ENCODE measurements at places on chromosomes 6 and 20. TPM values are rescaled to one million over a fixed set of nuclear protein-coding genes. Genes with fewer than 3 reads are reported as not detected.
A peak's percentile ranks its signal among the peaks of the same experiment; 100 is the strongest.

ARHGAP40 gene
- not detected for total RNA-seq

CST5 gene
- total RNA-seq = not detected

FILIP1 gene
- 0.57 TPM for total RNA-seq

POM121L2 gene
- 0.07 TPM for total RNA-seq

CST4 gene
- total RNA-seq = not detected

OPRL1 gene
- total RNA-seq = 0.25 TPM

DNA sequence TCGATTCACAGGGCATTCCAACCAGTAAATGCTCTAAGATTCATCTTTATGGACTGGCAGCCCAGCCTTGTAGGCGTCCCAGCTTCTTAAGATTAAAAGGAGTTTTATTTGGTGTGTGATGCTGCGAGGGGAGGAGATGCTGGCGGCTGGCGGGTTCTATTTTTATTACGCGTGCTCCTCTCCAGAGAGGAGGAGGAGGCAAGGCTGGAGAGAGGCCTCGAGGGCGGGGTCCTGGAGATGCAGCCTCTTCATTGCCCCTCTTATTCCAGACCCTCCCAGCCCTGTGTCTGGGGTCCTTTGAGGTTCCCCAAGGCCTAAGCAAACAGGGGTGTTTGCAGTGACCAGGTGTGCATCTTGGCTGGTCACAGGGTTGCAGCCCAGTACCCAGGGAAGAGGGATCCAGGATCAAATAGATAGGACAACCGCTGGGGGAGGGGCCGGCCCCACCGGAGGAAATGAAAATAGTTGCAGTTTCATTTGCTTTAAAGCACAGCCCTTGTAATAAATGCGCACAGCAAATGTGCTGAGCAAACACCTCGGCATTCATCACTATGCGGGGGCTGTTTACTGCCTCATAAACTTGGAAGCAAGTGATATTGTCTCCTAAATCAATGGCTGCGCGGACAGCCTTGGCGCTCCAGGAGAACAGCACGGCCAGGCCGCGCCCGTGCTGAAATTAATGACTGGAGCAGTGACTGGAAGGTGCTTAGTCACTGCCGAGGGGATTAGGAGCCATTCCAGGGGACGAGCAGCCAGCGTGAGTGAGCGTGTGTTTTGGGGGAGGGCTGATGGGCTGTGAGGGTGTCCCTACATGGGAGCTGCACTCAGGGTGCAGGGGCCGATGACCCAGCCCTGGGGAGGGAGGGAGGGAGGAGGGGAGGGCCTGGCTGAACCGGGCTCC, 83.0 kb downstream of the TMEM242 start:
- H3K36me3 ChIP-seq = no peaks in the 10 kb centered on the region
- peak overlapping the region; percentile 78 for H3K27ac ChIP-seq
- peak overlapping the region; percentile 16 for H3K4me3 ChIP-seq
- H3K27me3 ChIP-seq = peaks cover 12% of the 10 kb centered on the region

DNA sequence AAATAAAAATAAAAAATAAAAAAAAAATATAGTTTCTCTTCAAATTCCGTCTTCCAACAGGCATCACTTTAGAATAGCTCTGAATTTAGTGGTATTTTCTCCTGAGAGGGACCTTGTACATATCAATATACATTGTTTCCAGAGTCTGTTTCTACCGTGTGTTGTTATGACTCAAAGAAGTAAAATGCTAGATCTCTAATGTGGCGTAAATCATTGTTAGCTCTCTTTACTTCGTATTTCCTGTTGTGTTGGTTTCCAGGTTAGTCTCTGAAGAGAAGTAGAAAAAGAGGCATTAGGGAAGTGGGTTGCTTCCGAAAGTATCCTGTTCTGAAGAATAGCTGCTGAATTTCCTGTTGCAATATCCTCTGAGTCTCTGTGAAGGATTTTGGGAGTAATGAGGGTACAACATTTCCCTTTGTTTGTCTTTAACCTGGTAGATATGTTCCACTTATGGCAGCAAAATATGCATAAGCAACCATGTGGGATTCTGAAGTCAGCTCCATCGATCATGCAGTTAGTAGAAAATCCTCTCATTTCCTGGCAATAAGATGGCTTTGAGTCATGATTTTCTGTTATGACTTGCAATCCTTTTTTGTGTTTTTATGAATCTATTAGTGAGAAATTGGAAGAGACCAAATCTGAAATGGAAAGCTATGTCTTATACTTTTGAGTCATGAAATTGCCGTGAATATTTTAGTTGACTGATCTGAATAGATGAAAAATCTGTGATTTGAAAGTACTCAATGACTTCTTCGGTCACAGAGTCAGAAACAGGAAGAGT, 42.0 kb upstream of the MCHR2 start:
- H3K4me1 ChIP-seq = no peaks in the 10 kb centered on the region

DNA sequence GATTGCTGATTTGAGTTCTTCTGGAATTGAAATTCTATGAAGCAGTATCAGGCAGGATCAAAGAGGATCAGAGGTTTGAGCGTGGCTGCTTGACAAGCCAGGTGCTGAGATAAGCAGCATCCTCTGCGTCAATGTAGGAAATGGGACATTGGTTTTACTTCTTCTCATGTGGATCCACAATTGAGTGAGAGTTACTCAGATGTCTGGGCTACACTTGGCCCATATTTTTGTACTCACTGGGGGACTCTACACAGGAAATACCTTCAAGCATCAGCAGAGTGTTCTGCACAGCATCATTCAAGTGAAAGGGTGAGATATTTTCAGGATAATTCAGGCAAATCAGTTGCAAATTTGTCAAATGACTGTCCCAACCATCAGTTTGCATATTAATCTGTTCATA, 613.9 kb upstream of the ARID1B start:
- no peaks in the 10 kb centered on the region for H3K27me3 ChIP-seq
- no peaks in the 10 kb centered on the region for H3K36me3 ChIP-seq
- no peak overlapping the region for H3K27ac ChIP-seq
- no peak overlapping the region for H3K4me3 ChIP-seq
- no peaks in the 10 kb centered on the region for H3K4me1 ChIP-seq

- no peaks in the 10 kb centered on the region for H3K27me3 ChIP-seq
- H3K27ac ChIP-seq = no peak overlapping the region
- no peaks in the 10 kb centered on the region for H3K4me1 ChIP-seq
- no peaks in the 10 kb centered on the region for H3K36me3 ChIP-seq
Measured at GRCh38 chr6:85353012-85353411, 96.9 kb upstream of the NT5E start.

DNA sequence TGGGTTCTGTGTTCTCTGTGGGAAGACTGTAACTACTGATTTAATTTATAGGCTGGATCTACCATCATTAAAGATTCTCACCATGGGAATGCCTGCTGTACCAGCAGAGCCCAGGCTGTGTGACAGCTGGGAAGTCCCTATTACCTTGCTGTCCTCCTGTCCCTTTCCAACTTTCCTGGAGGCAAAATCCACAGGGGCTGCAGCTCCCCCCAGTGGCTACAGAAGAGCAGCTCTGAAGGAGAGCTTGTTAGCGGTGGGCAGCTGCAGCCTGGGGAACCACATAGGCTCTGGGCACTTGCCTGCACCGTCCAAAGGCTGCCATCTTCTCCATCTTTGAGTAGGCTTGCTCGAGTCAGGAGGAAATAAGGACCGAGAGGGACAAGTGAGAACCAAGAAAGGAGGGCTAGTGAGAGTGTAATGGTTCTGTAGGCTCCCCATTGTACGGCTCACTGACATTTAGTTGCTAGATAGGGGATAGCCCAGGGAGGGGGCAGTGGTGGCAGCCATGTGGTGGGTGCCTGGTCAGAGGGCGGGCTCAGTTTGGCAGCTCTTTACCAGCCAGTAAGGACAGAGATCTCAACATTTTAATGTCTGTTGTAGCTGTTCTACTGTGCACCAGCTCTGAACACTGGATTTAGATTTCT, 155.1 kb upstream of the MLIP start:
- no peaks in the 10 kb centered on the region for H3K4me1 ChIP-seq
- no peaks in the 10 kb centered on the region for H3K36me3 ChIP-seq
- DNase-seq = peak; percentile 77
- no peak overlapping the region for H3K4me3 ChIP-seq
- no peaks in the 10 kb centered on the region for H3K27me3 ChIP-seq
- H3K27ac ChIP-seq = no peak overlapping the region

DNA sequence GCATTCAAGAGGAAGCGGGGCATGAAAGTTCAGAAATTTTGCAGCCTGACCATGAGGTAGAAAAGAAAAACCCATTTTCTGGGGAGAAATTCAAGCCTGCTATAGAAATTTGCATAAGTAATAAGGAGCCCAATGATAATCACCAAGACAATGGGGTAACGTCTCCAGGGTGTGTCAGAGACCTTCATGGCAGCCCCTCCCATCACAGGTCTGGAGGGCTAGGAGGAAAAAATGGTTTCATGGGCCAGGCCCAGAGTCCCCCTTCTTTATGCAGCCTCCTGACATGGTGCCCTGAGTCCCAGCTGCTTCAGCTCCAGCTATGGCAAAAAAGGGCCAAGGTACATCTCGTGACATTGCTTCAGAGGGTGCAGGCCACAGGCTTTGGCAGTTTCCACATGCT, 618.5 kb downstream of the EYS start:
- DNase-seq = no peak
- H3K36me3 ChIP-seq = no peaks in the 10 kb centered on the region
- no peaks in the 10 kb centered on the region for H3K27me3 ChIP-seq
- H3K4me3 ChIP-seq = no peak overlapping the region

GRCh38 chr20:55153001-55153645, 677.7 kb downstream of the DOK5 start:
- no peak overlapping the region for H3K4me3 ChIP-seq
- DNase-seq = no peak
- H3K27me3 ChIP-seq = no peaks in the 10 kb centered on the region
- H3K4me1 ChIP-seq = no peaks in the 10 kb centered on the region
- no peak overlapping the region for H3K27ac ChIP-seq

GRCh38 chr6:45930420-45931040, 85.1 kb downstream of the CLIC5 start:
- H3K4me1 ChIP-seq = no peaks in the 10 kb centered on the region
- H3K4me3 ChIP-seq = no peak overlapping the region
- peak overlapping the region; percentile 26 for H3K27ac ChIP-seq
- no peaks in the 10 kb centered on the region for H3K36me3 ChIP-seq
- H3K27me3 ChIP-seq = no peaks in the 10 kb centered on the region

DNA sequence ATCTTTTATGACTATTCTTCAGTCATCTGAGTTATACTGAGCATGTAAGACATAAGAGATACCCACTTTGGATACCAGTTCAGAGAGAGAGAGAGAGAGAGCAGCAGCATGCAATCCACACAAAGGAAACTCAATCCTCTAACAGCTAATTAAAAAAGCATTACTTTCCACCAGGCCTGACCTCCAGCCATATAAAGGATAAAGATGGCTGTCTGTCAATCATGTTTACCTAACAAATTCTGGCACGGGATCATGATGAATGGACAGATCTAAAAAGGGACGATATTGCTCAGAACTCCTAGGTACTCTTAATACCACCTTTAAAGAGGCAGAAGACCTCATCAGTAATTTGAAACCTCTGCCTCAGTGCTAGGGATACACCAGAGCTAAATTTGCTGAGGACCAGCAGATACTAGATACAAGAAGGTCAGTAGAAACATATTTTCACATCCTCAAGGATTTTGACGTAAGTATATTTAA, 159.2 kb downstream of the RPS12 start:
- H3K36me3 ChIP-seq = no peaks in the 10 kb centered on the region
- H3K27ac ChIP-seq = no peak overlapping the region
- DNase-seq = no peak
- no peaks in the 10 kb centered on the region for H3K4me1 ChIP-seq

DNA sequence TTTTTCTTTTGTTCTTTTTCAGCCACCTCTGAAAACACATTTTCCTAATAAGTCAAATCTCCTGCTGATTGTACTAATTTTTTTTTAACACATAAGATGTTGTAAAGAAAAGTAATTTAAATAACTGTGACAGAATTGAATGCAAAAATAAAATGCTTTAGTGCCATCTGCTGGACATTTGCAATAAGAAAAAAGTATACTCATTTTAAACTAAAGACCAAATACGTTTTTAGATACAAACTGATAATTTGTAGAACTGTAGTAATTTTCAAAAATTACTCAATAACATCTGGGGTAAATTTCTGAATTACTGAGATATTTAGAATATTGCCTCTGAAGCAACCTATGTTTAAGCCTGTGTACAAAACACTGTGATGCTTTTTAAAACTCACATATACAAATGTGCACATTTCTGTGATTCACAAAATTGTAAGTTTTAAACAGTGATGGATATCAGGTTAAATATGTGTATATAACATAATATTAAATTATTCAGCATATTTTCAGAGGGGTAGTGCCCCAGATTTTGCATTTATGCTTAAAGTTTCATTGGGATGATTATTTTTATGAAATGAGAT, 198.7 kb downstream of the RIMS1 start:
- no peaks in the 10 kb centered on the region for H3K4me1 ChIP-seq
- H3K27ac ChIP-seq = no peak overlapping the region
- H3K27me3 ChIP-seq = no peaks in the 10 kb centered on the region

DNA sequence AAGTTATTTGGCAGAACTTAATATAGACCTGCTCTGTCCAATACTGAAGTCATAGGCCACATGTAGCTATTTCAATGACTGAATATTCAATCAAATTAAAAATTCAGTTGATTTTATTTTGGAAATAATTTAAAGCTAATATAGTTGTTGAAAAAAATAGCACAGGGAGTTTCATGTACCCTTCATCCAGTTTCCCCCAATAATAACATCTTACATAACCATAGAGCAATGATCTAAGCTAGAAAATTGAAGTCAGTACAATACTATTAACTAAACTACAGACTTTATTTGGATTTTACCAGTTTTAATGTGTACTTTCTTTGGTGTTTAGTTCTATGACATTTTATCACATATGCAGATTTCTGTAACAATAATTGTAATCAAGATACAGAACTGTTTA, 212.2 kb upstream of the HDDC2 start:
- no peaks in the 10 kb centered on the region for H3K36me3 ChIP-seq
- H3K27me3 ChIP-seq = no peaks in the 10 kb centered on the region
- H3K27ac ChIP-seq = no peak overlapping the region
- DNase-seq = no peak

DNA sequence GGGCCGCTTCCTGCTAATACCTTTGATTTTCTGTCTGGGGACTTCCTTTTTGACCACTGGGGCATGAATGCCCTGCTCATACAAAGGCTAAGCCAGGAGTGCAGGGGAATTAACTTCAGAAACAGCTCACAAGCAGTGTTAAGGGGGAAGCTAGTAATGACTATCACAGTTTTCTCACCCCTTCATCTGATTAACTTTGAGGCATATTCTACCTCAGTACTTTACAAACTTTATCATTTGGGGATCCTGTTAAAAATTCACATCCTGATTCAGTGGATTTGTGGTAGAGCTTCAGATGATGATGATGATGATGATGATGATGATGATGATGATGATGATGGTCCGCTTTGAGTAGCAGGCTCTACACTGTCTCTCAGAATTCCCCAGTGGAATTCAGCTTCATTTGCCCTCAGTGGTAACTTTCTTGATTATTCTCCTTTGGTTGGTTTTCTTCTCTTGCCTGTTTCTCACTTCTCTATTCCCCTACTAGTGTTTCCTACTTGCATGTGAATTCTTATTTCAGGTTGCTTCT, 78.4 kb upstream of the TMEM170B start:
- H3K27me3 ChIP-seq = no peaks in the 10 kb centered on the region
- no peaks in the 10 kb centered on the region for H3K36me3 ChIP-seq
- H3K4me1 ChIP-seq = no peaks in the 10 kb centered on the region

- H3K27ac ChIP-seq = no peak overlapping the region
- no peaks in the 10 kb centered on the region for H3K36me3 ChIP-seq
- no peak for DNase-seq
- H3K27me3 ChIP-seq = no peaks in the 10 kb centered on the region
Measured at GRCh38 chr6:4512051-4512471, 264.1 kb upstream of the CDYL start.

GRCh38 chr6:160112628-160113299, 8.9 kb upstream of the SLC22A1 start:
- no peak overlapping the region for H3K27ac ChIP-seq
- H3K27me3 ChIP-seq = no peaks in the 10 kb centered on the region
- no peak for DNase-seq
- H3K36me3 ChIP-seq = peaks cover 3% of the 10 kb centered on the region
- H3K4me1 ChIP-seq = no peaks in the 10 kb centered on the region
- no peak overlapping the region for H3K4me3 ChIP-seq

Data from colonic mucosa (tissue), 4 donors.